ENCODE measurements at places on chromosomes 1 and 21.

DNA sequence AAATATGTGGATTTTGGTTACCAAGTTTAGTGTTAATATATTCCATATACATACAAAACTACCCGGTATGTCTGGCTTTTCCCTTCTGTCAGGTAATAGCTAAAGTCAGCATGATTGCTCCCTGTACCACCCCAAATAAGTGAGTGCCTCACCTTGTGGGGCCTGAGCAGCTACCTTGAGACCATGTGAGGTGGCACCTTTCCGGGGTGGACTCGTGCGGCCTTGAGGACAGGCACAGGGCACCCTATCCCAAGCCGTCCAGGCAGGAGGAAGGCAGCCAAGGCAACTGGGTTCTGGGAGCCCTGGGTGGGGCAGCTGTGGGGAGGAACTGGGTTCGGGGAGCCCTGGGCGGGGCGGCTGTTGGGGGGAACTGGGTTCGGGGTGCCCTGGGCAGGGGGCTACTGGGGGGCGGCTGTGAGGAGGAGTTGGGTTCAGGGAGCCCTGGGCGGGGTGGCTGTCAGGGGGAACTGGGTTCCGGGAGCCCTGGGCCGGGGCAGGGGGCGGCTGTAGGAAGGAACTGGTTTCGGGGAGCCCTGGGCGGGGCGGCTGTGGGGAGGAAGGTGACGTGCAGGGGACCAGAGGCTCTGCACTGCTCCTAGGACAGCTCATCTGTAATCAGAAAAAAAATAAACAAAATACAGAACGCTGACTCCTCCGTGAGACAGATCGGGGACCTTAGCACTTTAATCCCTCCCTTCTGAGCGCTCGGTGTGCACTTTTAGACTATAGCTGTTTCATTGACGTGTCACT lies 63.3 kb downstream of the POFUT2 start:
- DNase-seq: no peak

DNA sequence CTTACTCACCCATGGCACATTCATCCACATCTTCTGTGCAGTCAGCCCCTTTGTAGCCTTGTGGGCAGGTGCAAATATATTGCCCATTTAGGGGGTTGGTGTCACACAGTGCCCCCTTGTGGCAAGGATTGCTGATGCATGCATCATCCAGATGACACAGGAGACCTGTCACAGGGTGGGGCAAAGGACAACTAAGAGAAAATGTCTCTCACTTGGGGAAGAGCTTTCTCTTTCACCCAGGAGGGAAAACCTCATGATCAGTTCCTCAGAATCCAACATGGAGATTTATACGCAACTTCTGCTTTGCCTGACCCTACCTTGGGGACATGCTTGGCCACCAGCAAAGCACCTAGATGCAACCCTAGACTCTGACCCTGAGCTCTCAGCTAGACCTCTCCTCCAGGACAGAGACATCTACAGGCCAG lies 71.8 kb upstream of the ADAM30 start:
- DNase-seq: no peak

DNA sequence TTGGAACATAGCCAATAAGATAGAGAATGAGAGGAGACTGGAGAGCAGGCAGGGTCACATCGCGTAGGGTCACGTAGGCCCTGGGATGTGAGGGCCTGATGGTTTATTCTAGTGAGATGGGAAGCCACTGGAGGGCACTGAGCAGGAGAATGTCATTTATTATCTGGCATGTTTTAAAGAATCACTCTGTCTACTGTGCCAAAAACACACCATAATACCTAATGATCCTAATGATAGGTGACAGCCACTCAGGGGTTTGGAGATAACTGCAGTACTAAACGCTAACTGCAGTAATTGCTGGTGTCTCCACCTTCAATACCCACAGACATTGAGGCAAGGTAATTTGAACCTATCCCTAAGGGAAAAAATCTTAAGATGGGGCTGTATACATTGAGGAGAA lies 185.4 kb downstream of the TTLL7 start:
- DNase-seq: no peak

GRCh38 chr1:54812801-54813484 lies 11.8 kb upstream of the TTC22 start:
- DNase-seq: no peak

DNA sequence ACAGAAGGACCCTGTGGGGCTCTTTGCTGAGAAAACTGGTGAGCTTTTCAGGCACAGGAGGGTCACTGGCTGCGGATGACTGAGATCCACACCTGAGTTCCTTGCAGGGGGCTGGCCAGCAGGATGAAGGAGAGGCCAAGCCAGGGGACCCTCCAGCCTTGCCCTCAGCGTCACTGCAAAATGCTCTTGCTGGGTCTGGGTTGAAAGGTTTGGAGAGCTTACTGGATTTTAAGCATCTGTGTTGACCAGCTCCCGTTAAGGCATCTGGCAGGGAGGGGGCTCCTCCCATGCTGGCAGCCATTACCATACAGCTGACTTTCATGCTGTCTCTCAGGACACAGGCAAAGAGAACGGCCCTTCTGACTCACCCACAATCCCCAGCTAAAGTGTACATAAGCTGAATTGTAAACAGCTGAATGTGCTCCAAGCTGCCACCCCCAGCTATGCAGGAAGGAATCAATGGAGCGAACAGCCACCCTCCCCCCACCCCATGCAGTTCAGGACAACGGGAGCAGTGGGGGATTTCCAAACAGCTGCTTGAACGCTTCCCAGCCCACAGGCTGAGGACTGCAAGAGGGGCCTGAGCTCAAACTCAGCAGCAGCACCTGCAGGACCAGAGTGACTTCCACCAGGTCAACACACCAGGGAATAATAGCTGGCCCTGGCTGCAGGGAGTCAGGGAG lies 21.3 kb upstream of the A3GALT2 start:
- DNase-seq: no peak

- no peak for DNase-seq
Measured at GRCh38 chr1:9853249-9853595, 29.5 kb upstream of the CLSTN1 start.

GRCh38 chr1:84390226-84390625 lies 8.1 kb upstream of the DNASE2B start:
- no peak for DNase-seq
